ENCODE measurements at places on chromosomes 4 and X.

DNA sequence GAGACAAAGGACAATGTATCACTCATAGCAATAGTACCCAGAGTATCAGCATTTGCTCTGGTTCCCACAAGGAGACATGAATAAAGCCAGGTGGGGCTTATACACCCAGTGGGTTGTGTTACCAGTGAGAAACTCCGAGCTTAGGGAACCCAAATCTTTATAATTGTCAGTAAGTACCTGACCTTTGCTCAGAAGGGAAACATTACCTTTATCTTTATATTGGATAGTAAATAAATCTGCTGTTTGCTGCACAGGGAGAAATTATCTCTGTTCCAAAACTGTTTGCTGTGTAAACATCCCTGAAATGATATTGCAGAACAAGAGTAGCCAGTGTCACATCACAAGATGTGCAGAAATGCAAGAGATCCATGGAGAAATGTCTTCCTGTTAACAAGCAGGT is 12.1 kb upstream of the SLAIN2 start:
- DNase-seq: no peak

- DNase-seq: no peak
Measured at GRCh38 chr4:76233529-76233928, 18.0 kb upstream of the FAM47E start.

DNA sequence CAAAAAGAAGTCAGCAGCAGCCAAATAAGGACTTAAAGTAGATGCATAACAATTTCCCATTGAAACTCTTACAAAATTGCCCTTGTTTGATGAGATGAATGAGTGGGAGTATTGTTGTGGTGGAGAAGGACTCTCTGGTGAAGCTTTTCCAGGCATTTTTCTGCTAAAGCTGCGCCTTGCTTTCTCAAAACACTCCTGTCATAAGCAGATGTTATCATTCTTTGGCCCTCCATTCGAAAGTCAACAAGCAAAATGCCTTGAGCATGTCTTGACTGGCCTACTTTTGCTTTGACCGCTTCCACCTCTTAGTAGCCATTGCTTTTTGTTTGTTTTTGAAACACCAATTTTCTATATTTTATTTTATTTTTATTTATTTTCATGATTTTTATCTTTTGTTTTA is 340.9 kb upstream of the FGF13 start:
- no peak for DNase-seq

GRCh38 chrX:15680401-15680800 is 15.8 kb upstream of the CLTRN start:
- DNase-seq: peak; percentile 53

- no peak for DNase-seq
Measured at GRCh38 chr4:38902221-38902620, 34.6 kb downstream of the FAM114A1 start.

GRCh38 chr4:147765121-147765529 is 33.2 kb downstream of the ARHGAP10 start:
- DNase-seq: no peak
